ENCODE measurements at places on chromosomes 2 and 18.

DNA sequence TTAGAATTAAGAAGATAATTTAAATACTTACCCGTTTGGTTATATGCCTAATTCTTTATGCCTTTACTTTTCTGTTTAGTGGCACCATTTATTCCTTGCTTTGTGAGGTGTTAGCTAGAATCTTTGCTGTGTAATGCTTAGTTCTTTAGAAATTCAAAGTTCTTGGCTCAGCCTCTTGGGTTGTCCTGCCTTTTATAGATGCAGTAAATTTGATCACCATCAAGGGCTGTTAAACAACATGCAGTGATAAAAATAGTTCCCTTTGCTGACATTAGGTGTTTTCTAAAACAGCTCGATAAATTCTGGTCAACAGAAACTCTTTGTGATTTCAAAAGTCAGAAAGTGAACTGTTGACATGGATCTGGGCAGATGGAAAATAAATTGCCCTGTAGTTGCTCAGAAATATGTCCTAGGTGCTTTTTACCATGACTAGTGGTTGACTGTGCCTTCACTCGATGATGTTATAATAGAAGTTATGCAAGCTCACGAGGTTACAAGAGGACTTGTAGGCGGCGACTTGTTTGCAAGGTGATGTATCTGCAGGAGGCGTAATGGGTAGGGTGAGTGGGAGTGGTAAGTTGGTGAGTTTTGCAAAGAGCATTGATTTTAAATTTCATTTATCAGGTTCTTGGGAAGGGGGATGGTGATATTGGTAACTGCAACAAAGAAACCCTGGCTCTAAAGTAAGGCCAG, 52.1 kb downstream of the LRRTM1 start:
- no peak for DNase-seq

DNA sequence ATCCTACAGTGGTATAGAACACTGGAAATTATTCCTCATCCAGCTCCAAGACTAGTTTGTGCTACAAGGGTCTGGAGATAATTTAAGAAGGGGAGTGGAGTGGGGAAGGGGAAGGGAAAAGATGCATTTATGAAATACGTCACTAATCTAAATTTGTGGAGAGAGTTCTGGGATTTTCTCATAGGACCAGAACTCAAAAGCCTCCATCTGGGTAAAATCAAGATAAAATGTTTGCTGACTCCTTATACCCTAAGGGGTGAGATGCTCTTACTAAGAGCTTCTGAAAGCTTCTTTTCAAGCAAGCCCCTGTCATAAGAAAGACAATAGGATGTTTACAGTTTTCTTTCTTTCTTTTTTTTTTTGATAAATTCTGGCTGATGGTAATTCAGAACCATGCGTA, 88.5 kb upstream of the RBMS1 start:
- no peak for DNase-seq

DNA sequence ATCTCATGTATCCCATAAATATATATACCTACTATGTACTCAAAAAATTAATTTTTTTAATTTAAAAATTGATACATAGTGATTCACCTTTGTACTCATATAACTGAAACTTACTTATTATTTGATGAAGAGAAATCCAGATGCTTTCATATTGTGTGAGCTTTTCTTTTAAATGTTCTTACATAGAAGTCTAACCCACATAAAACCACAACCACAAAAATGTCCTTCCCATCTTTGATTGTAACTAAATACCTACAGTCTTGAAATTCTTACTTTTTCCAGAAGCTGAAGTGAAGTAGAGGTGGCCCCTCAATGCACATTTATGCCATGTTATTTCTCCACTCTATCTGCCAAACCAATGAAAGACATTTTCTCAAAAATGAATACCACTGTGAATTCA, 117.9 kb upstream of the COL5A2 start:
- no peak for DNase-seq

DNA sequence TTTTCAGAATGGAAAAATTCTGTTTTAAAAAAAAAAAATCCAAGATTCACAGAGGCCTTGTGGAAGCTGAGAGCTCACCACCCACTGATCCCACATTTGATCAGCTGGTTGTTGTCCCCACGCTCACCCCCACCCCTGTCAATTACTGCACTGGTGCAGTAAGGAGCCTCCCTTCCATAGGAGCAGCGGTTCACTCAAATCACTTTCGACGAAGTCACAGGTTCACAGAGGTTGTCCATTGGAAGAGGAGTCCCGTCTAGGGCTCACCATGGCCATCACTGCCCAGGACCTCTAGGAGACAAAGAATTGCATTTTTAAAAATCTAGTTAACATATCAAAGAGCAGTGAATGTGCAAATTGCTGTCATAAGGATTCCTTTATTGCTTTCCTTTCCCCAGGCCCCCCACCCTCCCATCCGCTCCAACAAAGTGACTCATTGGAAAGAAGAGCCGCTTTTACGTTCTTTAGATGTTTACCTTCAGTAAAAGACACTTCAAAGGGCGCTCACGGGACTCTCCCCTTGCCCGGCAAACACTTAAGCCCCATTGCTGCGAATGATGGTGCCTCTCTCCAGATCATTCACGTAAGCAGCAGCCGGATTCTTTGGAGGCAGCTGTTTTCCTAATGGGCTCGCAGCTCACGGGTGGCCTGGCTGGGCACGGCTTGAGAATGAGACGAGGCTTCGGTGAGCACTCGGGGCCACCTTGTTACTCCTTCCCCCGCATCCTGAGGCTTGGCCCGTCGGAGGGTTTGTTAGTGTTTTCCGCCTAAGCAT, 165.5 kb upstream of the SALL3 start:
- no peak for DNase-seq

- no peak for DNase-seq
Measured at GRCh38 chr2:152046940-152047339, 51.9 kb downstream of the CACNB4 start.

GRCh38 chr18:61706276-61706915, 186.4 kb downstream of the RNF152 start:
- DNase-seq: no peak

- DNase-seq: peak; percentile 27
Measured at GRCh38 chr2:61537277-61537949, 743 bp downstream of the XPO1 start.

GRCh38 chr18:6593142-6593885, 136.2 kb upstream of the ARHGAP28 start:
- no peak for DNase-seq

DNA sequence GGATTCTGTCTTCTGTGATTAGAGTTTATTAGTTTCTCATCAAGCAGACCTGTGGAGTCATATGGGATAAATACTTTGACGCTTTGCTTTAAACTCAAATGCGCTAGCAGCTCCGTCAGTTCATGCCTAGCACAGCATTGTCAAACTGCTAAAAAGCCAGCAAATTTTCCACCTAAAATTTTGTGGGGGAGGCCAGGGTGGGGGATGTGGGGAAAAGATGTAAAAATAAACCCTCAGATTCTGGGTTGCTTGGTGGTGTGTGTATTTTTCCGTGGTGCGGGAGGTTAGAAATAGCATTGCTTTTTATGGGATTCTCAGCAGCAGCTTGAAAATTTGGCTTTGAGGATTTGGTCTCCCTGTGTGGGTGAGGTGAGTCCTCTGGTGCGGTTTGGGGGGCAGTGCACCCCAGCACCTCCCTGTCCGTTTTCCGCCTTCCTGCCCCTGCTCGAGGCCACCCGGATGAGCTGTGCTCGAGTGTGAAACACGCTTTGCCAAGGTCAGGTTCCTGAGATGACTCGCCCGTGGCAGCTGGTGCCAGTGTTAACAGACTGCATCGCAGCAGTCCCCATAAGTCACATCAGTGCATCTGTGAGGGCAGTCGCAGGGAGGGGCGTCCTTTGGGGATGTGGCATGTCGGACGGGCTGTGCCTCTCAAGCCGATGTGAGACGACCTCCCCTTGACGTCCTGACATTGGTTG, 65.9 kb downstream of the LDLRAD4 start:
- no peak for DNase-seq

DNA sequence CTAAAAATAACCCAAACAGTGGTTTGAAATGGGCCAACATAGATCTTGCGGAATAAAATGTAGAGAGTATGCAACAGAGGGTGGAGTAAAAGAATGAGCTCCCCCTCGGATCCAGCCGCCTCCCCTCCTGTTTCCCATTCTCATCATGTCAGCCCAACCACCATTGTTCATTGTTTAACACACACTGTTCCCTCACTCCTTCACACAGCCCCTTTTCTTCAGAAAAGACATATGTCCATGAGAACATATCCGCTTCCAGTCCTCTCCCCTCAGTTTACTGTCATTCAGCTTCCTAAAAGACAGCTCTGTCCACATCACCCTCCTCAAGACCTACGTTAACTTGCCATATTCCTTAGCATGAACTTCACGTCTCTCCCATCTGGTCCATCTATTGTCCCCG, 62.9 kb upstream of the SERTAD2 start:
- no peak for DNase-seq

GRCh38 chr2:1742681-1743395, 1.5 kb downstream of the PXDN start:
- no peak for DNase-seq

GRCh38 chr2:132392221-132392620, 24.4 kb upstream of the GPR39 start:
- DNase-seq: no peak

DNA sequence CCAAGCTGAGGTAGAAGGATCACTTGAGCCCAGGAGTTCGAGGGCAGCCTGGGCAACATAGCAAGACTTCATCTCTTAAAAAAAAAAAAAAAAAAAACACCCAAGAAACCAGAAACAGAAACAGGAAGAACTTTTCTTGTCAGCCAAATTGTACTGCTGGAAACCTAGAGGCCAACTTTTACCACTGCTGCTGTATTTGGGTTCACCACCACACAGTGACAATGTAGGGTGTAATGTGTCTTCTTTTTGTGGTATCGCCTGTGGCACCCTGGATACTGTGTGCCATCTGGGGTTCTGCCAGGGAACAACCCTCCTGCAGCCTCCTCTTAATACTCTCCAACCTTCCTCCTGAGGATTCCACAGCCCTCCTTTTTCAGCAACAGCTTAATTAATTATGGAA, 72.6 kb downstream of the STK39 start:
- DNase-seq: no peak

- DNase-seq: no peak
Measured at GRCh38 chr2:57906152-57906732, 140.4 kb upstream of the VRK2 start.

DNA sequence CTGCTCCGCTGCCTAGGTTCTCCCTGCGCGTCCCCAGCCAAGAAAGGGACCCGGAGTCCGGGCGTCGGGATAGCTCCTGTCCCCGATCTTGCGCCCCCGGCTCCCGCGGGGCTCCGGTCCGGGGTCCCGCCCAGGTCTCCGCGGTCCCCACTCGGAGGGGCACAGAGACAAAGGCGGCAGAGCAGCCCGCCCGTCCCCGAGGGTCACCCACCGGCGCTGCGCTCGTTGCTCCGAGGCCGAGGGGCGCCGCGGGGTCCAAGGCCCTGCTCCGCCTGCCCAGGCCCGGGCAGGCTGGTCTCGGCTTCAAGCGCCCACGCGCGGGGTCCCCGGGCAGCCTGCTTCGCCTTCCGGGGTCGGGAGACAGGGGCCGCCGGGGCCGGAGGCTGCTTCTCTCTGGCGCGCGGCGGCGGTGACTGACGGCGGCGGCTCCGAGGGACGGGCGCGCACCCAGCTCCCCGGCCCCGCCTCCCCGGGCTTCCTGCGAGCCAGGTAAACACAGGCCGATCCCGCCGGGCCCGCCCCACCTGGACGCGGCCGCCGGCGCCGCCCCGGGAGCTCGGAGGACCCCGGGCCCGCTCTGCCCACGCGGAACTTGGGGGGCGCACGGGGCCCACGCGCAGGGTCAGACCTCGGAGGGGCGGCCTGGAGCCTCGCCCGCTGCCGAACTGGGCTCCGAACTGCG, at the start of gene MBP:
Gene MBP, minus strand, starts transcription at position 415 of the 682 bp plus-strand sequence. CDS start 27,522 bp downstream, outside the sequence.
- peak; percentile 51 for DNase-seq

DNA sequence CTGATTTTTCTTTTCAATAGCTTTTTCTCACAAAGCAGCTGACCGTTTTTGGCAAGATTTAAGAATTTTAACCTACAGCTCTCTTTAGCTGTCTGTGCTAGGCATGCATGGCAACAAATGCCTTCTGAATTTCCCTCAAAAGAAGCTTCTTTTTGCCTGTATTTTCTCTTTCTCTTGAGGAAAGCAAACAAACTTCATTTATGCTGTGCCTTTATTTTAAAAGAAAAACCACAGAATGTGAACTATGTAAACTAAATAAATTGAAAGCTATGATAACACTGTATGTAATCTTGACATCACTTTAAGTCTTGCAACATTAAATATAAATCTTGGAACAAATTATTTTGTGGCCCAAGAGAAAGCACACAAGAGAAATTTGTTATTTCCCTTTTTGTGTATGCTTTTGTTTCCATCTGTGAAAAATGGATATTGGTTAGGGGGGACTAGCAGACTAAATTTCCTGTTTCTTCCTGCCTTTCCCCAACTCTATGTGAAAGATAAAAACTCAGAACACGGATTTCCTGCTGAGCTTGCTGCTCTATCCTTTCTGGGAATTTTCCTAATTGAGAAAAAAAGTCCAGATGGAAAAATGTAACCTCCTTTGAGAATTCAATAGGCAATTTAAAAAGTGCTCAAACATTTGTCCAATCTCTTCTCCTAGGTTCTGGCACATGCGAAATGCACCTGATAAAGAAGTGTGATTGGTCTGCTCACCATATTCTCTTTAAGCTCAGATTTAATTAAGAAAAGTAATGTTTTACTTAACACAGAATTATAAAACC, 20.9 kb upstream of the TFPI start:
- DNase-seq: no peak

- DNase-seq: no peak
Measured at GRCh38 chr2:173090973-173091660, 15.5 kb downstream of the MAP3K20 start.

DNA sequence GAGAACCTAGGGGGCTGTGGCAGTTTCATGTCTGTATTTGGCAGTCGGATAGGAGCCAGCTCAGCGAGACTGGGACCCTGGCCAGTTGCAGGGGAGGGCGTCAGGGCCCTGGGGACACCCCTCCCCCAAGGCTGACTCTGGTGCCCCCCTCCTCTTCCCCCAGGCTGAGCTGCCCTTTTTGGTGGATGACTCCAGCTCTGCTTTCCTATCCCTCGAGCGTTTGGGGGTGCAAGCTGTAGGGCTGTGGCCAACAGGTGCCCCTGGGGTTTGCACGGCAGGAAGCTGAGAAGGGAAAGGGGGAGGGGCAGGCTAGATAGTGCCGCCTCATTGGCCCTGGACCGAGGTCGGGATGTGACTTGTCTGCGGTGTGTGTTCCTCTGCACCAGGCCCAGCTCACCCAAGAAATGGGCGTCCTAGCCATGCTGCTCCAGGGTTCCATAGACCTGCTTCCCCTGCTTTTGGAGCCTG, 26.4 kb downstream of the SPEG start:
- no peak for DNase-seq

GRCh38 chr2:152823905-152824304, 105.5 kb downstream of the ARL6IP6 start:
- no peak for DNase-seq

GRCh38 chr2:150097901-150098531, 389.5 kb downstream of the RND3 start:
- no peak for DNase-seq

- no peak for DNase-seq
Measured at GRCh38 chr2:223532161-223532560, 70.0 kb downstream of the SCG2 start.
